ENCODE measurements at places on chromosomes 5 and 9. TPM values are rescaled to one million over a fixed set of nuclear protein-coding genes. Genes with fewer than 3 reads are reported as not detected.
A peak's percentile ranks its signal among the peaks of the same experiment; 100 is the strongest.

The PRLR gene
- total RNA-seq, result 0.05 TPM

DNA sequence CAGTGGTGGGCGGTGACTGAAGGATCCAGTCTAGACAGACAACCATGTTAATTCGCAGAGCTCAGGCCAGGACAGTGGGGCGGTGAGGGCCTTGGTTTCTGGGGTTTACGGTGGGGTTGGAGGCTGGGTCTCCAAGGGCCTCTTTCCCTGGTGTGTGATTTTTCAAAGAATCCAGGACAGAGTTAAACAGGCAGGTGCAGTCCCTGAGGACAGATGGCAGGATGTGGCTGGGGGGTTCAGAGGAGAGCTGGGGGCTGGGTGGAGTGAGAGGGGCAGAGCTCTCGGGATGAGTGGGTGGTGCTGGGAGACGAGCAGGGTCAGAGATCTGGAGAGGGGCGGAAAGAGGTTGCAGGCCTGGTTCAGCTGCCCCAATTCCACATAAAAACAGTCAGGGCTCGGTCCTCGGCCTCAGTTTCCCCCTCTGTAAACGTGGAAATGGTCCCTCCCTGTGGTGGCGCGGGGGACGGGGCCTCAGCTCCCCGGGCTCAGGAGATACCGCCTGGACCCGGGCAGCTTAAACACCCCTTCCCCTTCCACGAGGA lies 145.9 kb downstream of the GAPVD1 start:
- no peak overlapping the region for H3K27ac ChIP-seq
- peak overlapping the region; percentile 55 for H3K4me3 ChIP-seq
- no peaks in the 10 kb centered on the region for H3K27me3 ChIP-seq
- H3K4me1 ChIP-seq, result peaks cover 12% of the 10 kb centered on the region

DNA sequence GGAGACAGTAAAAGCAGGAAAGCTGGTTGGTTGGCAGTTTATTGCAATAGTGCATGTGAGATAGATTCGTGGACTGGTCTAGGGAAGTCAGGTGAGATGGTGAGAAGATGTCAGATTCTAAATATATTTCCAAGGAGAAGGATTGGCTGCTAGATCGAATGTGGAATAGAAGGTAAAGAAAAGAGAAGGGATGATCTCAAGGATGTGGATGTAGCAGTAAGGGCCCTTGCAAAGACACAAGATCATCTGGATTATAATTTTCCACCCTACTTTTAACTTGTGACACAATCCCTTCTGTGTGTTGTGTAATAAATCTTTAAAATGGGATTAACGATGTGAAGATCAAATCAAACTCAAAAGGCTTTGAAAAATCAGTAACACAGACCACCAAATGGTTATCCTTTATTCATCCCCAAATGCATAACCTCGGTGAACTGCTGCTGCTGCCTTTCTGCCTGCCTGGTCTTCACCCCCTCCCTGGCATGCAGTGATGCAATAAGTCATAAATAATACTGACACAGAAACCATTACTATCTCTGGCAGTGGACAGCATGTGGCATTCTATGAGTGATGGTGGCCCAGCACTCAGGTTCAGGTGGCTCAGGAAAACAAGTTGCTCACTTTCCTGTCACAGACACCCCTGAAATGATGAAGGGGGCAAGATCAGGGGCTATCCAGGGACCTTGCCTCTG lies 178.4 kb downstream of the FAM114A2 start:
- no peaks in the 10 kb centered on the region for H3K36me3 ChIP-seq
- H3K4me3 ChIP-seq, result no peak overlapping the region
- no peak overlapping the region for H3K27ac ChIP-seq
- H3K27me3 ChIP-seq, result no peaks in the 10 kb centered on the region
- no peak for DNase-seq

- H3K27ac ChIP-seq, result no peak overlapping the region
- H3K27me3 ChIP-seq, result no peaks in the 10 kb centered on the region
- H3K4me3 ChIP-seq, result no peak overlapping the region
- no peaks in the 10 kb centered on the region for H3K36me3 ChIP-seq
These were observed 508.1 kb downstream of the ZNF608 start for GRCh38 chr5:124238350-124238749.

The CDK7 gene
- 50.0 TPM for total RNA-seq

The HOMER1 gene
- total RNA-seq, result 6.5 TPM

GRCh38 chr9:133833388-133834025 lies 95.4 kb upstream of the SARDH start:
- no peaks in the 10 kb centered on the region for H3K27me3 ChIP-seq
- H3K27ac ChIP-seq, result no peak overlapping the region
- H3K4me3 ChIP-seq, result no peak overlapping the region
- no peaks in the 10 kb centered on the region for H3K4me1 ChIP-seq
